ENCODE measurements at places on chromosomes 2 and 18.

DNA sequence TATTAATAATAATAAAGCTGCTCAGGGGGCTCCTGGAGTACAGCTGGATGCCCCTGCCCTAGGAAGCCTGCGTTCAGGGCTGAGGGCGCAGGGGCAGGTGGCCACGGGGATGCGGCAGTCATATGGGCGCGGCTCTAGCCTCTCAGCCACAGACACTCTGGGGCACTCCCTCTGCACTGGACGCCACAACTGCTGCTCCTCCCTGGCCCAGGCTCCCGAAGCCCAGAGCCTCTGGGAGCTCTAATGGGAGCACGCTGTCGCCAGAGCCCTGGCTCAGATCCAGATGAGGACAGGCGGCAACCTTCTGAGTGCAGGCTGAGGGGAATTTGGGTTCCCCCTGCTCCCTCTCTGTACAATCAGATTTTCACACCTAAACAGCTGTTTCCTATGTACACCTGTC lies 93.6 kb downstream of the MTCL1 start:
- DNase-seq = no peak

DNA sequence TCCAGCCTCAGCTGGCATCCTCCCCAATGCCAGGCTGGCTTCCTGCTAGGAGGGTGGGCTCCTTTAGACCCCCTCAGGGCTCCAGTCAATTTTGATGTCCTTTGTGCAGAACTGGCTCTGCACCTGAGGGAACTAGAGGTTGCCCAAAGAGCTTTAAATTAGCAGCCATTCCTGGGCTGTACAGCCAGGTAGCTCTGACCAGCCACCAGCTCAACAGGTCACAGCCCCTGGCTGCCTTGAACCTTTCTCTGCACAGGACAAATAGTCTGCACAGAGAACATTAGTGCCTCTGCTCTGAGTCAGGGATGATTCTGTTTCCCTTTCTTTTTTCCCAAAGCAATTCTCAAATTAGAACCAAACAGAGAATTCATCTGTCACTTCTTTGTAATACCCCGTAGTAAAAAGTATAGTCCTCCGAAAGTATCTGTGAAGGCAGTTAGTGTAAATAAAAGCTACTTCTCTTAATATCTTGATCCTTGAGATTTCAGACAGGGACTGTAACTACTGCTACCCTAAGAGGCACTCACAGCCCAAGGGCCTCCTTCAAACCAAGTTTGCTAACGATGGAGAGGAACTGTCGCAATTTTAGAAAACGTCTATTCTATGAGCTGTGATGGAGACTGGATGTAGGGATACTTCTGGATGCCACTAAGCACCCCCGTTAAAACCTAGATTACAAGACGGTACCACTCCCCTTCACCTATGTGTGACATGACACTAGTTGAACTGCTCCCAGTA lies 3.0 kb downstream of the TTC32 start:
- no peak for DNase-seq

DNA sequence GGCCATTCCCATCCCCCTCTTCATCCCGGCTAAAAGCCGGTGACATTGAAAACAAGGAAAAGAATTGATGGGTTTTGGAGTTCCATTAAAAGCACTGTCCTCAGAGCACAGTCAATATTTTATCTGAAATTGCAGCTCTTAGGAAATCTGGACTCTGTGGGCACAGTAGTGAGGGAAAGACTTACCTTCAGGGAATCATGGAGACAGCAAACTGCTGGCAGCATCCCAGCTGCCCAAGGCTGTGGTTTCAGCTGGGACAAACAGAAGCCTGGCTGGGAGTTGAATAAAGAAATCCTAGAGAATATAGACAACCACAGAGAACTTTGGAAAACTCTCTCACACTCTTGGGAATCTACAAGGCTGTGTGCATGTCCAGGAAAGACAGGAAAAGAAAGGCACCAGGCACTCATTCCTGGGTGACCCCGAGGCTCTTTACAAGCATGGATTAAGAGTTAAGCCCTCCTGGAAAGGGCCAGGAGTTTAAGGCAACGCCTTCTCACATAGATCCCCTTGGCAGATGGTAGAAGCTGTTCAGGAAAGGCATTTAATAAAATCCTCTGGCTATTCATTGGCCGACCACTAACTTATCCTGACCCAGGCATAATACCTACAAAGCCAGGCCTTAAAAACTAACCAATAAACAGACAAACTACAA lies 255.1 kb downstream of the MYT1L start:
- no peak for DNase-seq

DNA sequence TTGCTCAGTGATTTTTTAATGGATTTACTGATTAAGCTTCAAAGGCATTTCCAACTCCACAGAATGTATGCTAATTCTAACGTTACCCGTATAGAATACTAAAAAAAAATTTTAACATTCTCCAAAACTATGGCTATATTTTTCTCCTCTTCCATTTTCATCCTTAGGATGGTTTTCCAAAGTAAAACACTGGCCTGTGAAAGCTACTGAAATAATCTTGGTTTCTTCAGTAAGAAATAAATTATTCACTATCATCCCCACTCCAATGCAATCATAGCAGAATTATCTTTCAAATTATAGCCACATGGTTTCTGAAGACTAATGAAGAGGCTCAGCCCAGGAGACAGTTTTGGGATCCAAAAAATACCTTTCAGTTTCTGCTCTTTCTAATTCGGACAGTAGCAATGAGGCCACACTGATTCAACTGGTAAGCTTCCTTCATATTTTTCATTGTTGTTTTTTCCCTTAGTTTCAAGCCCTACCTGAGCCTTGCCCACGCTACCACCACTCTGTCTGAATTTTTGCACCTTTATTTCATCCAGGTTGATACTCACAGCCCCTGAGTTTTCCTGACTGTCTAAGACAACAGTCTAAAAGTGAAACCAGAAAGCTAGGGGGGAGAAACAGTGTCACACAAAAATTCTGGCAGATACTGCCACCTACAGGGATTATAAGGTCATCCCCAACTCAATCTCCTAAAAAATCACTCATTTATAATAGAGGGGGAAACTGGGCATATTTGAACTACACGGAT lies 887.9 kb downstream of the NRXN1 start:
- no peak for DNase-seq

- DNase-seq = no peak
These were observed 136.6 kb upstream of the ALKAL2 start for GRCh38 chr2:424306-425171.

DNA sequence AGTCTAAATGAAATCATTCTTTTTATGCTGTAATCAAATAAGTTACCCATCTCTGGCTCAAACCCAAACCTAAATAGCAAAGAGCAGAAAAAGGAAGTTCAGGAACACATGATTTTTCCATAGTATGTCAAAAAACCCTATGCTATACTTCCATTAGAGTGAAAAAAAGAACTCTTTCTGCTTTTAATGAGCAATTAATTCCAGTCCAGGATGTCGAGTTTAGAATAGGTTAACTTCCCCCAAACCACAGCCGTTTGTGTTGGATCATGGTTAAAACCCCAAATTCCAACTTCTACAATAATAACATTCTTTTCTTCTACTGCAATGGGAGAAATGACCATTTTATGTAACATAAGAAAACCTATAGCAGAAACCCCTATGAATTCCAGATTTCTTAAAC lies 171.1 kb upstream of the NRP2 start:
- DNase-seq = no peak

DNA sequence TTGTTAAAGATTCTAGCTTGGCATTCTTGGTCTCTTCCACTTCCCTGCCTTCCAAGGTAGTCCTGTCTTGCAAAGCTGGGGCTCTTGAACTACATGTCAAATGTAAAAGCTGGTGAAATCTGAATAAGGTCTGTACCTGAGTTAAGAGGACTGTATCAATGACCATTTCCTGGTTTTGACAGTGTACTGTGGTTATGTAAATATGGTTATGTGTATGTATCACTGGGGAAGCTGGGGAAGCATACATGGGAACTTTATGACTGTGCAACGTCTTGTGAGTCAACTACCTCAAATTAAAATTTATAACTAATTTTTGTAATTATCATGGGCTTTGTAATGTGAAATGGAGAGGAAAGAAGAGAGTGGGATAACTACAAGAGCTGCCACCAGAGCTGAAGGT lies 81.7 kb downstream of the COL4A4 start:
- DNase-seq = no peak

DNA sequence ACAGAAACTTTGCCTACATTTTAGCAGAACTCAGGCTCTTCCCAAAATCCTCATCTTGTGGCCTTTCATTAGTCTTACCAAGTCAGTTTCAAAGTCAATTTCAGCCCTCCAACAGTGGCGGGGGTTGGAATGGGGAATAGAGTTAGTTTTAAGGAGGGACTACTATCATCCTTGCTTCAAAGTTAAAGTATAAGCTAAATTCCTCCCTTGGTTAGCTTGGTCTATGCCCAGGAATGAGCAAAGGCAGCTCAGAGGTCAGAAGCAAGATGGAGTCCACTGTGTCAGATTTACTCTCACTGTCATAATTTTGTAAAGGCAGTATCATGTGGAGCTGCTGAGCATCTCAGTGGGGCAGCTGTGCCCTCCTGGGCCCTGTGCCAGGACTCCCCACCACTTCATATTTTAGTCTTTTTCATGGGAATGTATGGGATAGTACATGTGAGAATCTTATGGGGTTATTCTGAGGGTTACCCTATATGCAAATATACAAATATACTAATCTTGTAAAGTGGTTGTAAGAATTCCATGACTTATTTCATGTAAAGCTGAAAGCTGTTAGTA lies 145.2 kb upstream of the MMADHC start:
- DNase-seq = no peak

DNA sequence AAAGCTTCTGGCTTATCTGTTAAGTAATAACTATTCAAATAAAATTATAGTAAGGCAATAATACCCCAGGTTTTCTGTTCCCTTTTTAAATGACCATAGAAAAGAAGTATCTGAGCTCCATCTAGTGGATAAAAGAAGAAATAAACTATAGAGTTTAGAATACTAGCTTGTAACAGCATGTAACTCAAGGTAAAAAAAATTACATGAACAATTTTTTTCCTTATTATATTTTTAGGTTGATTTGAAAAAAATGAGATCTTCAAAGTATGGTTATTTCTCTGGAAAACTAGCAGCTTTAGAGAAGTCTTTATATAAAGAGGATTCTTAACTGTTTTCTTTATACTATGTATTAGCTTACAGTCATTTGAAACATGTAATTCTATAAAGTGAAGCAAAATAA lies 58.1 kb downstream of the NCKAP1 start:
- DNase-seq = no peak

GRCh38 chr2:45232818-45233217 lies 223.6 kb upstream of the SIX2 start:
- no peak for DNase-seq

DNA sequence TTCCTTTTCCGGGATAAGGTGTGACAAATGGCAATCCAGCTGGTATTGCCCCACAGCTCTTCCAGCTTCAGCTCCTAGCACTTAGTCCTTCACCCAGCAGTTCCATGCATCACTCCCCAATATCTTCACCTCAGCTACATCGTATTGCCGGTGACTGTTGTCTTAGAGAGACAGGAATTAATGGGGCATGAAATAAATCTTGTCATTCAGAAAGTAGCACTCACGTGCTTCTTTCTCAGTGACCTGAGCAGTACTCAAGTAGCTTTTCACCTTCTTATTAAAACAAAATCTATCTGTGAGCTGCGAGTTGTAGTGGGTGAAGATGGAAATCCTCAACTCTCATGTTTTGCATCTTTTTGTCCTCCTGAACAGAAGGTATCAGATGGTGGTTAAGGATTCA lies 72.8 kb downstream of the PTH2R start:
- no peak for DNase-seq

- no peak for DNase-seq
These were observed 116.4 kb downstream of the COL6A3 start for GRCh38 chr2:237297421-237298150.

GRCh38 chr18:45439851-45440645 lies 175.2 kb upstream of the SLC14A2 start:
- DNase-seq = no peak

GRCh38 chr18:21997207-21998143 lies 171.9 kb upstream of the GATA6 start:
- no peak for DNase-seq

DNA sequence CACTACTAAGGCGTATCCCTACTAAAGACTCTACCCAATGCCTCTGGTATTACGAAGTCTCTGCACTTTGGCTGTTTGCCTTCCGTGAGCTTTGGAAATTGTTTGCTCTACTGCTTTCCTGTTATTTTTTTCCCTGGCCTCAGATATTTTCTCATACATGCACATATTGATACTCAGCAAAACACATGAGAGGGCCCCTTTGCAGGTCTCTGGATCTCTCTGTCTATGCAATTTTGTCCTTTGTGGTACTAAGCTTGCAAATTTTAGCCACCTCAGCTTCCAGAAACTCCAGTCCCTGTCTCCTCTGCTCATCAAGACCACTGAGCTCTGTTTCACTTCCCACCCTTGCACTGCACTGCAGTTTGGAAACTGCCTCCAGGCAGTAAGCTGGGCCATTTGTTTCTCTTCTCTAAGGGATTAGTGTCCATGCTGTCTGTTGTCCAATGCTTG lies 46.6 kb downstream of the TAF1B start:
- DNase-seq = no peak

DNA sequence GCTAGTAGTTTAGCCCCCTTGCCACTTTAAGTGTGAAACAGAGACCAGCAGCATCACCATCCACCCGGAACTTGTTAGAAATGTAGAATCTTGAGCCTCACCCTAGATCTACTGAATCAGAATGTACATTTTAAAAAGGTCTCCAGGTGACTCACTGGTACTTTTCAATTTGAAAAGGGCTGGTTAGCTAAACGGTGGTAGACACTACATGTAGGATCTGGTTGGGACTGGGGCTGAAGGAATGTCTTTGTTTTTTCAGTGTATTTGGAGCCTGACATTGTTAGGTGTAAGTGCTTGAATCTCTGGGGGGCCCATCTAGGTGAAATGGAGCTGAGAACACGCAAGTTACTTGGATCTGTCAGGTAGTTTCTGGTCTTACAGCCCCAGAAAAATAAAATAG lies 44.0 kb upstream of the XPO1 start:
- no peak for DNase-seq

DNA sequence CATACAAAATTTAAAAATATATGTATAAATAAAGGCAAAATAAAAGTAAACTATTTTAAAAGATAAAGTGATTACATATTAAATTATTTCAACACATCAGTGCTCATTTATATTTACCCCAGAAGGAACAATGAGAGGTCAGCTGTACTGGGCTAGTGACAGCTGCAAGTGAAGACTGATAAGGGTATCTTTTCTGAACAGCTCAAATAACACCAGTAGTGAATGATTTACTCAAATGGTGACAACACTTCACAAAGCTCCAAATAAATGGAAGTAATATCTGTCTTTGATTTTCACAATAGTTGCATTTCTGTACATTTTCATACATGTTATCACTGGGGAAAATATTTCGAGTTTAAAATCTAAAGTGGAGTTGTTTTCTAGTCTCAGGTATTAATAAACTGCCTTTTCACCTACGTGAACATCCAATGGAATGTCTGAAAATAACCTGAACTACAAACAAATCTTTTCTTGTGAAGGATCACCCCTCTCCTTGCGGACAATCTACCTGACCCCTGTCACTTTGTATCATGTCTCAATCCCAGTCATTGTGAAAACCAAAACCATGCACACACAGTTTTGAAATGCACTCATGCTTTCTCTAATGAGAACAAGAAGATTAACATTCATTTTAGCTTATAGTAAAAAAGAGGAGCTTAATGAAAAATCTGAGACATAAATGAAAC lies 1928.8 kb upstream of the CELF4 start:
- no peak for DNase-seq

Measured in activated CD4-positive, CD25-positive, alpha-beta regulatory T cell treated with anti-CD3 and anti-CD28 coated beads, Interleukin-2, amount 50 U/mL, for 16 hours (primary cell).